Activated CD8-positive, alpha-beta T cell treated with anti-CD3 and anti-CD28 coated beads for 36 hours (primary cell): ENCODE measurements at places on chromosomes 3 and 15. TPM values are rescaled to one million over a fixed set of nuclear protein-coding genes. Genes with fewer than 3 reads are reported as not detected.

DNA sequence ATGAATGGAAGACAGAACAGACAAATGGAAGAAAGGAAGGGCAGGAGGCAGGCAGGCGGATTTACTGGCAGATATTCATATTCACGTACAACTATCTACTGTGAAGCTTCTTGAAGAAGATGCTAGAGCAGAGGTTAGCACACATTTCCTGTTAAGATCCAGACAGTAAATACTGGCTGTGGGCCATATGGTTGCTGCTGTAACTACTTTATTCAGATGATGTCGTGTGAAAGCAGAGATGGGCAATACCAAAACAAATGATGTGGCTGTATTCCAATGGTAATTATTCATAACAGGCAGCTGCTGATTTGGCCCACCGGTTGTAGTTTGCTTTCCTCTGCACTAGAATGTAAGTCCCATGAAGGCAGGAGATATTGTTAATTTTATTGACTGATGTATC, 115.7 kb upstream of the PRTG start:
- no peaks in the 10 kb centered on the region for H3K27me3 ChIP-seq
- no peaks in the 10 kb centered on the region for H3K4me1 ChIP-seq
- no peak for DNase-seq
- H3K4me3 ChIP-seq = no peak overlapping the region
- peaks cover 8% of the 10 kb centered on the region for H3K36me3 ChIP-seq

DAG1 gene
- total RNA-seq = 14.4 TPM

DNA sequence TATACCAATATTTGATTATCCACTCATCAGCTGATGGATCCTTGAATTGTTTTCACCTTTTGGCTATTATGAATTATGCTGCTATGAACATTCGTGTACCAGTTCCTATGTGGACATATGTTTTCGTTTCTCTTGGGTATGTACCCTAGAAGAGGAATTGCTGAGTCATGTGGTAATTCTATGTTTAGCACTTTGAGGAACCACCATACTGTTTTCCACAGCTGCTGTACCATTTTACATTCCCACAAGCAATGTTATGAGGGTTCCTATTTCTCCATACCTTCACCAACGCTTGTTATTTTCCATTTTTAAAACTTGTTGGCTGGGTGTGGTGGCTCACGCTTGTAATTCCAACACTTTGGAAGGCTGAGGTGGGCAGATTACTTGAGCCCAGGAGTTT, 62.9 kb downstream of the RPLP1 start:
- no peak for DNase-seq
- H3K27ac ChIP-seq = no peak overlapping the region
- peaks cover 19% of the 10 kb centered on the region for H3K27me3 ChIP-seq
- no peaks in the 10 kb centered on the region for H3K36me3 ChIP-seq

GRCh38 chr3:140726066-140726465, 48.2 kb downstream of the TRIM42 start:
- H3K4me3 ChIP-seq = no peak overlapping the region
- no peak overlapping the region for H3K27ac ChIP-seq
- H3K27me3 ChIP-seq = no peaks in the 10 kb centered on the region
- DNase-seq = no peak
- no peaks in the 10 kb centered on the region for H3K4me1 ChIP-seq

A4GNT gene
- not detected for total RNA-seq

GRCh38 chr3:136651581-136651980, 100.6 kb downstream of the STAG1 start:
- DNase-seq = no peak
- no peaks in the 10 kb centered on the region for H3K27me3 ChIP-seq
- H3K36me3 ChIP-seq = peaks cover 29% of the 10 kb centered on the region
- no peak overlapping the region for H3K4me3 ChIP-seq
- H3K4me1 ChIP-seq = peaks cover 25% of the 10 kb centered on the region

DNA sequence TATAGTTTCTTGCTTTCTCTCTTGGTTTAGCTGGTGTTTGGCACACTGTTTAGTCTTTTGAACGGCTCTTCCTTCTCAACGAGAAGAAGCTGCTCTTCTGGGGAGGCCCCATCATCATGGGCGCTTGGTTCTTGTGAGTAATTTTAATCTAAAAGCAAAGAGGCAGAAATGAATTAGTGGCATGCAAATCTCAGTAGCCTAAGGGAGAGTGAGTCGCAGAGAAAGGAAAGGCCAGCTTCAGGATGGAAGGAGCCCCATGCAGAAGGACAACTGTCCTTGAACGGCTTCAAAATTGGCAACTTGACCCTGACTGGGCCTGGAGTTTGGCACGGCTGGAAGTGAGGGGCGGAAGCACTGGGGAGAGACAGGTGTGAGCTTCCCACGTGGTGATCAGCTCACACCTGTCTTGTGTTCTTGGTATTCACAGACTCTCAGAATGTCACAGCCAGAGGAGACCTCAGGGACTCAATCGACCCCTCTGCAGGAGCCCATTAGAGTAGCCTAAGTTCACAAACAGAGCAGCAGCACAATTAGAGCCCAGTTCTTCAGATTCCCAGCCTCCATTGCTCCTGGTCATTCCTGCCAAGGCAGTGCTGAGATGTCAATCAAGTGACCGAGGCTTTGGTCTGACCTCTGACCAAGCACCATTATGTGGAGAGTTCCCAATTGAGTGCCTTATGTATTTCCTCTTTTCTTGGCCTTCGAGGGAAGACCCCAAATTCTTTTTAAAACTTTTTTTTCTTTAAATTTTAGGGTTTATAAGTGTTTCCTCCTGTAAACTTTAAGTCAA, 41.3 kb upstream of the ETV5 start:
- DNase-seq = no peak
- H3K27ac ChIP-seq = no peak overlapping the region
- no peak overlapping the region for H3K4me3 ChIP-seq
- H3K4me1 ChIP-seq = peaks cover 10% of the 10 kb centered on the region
- peaks cover 33% of the 10 kb centered on the region for H3K27me3 ChIP-seq
- H3K36me3 ChIP-seq = no peaks in the 10 kb centered on the region

ISLR gene
- total RNA-seq = not detected

- no peaks in the 10 kb centered on the region for H3K36me3 ChIP-seq
- H3K4me1 ChIP-seq = no peaks in the 10 kb centered on the region
- H3K27me3 ChIP-seq = no peaks in the 10 kb centered on the region
- no peak overlapping the region for H3K4me3 ChIP-seq
These were observed 154.3 kb downstream of the GOLIM4 start for GRCh38 chr3:167941234-167941995.

- H3K36me3 ChIP-seq = no peaks in the 10 kb centered on the region
- no peak overlapping the region for H3K27ac ChIP-seq
- peak; percentile 18 for DNase-seq
- H3K4me1 ChIP-seq = no peaks in the 10 kb centered on the region
- H3K27me3 ChIP-seq = no peaks in the 10 kb centered on the region
- H3K4me3 ChIP-seq = no peak overlapping the region
These were observed 67.3 kb downstream of the MORC1 start for GRCh38 chr3:109050591-109051167.

DNA sequence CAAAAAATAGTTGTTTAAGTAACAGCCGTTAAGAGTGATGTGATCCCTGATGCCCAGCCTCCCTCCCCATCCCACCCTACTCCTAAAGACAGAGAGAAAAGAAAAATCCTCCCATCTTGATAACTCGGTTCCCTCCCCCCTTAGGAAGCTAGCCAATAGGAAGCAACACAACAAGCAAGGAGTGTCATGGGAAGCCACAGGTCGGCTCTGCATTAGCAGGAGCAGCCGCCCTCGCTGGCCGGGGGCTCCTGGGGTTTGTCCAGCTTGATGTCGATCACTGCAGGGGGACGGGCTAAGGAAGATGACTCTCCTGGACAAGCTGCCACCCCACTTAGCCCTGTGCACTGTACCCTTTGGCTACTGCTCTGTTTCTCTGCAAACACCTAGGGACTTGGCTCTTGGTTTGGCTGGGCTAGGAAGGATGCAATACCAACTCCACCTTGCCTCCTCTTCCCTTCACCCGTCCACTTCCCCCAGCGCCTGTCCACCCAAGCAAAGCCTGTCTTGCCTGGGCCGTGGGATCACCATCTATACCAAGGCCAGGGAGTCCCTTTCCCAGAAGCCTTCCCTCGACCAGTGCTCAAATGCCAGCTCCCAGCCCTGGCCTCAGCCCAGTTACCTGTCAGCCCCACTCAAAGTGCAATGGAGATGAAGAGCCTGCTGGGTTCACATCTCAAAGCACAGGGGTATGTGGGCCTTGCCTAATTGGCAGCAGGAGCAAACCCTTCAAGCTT, 23.1 kb downstream of the SRPRB start:
- H3K4me3 ChIP-seq = no peak overlapping the region

CCR5 gene
- 2.2 TPM for total RNA-seq

GRCh38 chr3:45442679-45443253, 54.4 kb downstream of the LARS2 start:
- no peaks in the 10 kb centered on the region for H3K4me1 ChIP-seq
- no peak overlapping the region for H3K4me3 ChIP-seq
- no peak for DNase-seq
- H3K27ac ChIP-seq = no peak overlapping the region

DNA sequence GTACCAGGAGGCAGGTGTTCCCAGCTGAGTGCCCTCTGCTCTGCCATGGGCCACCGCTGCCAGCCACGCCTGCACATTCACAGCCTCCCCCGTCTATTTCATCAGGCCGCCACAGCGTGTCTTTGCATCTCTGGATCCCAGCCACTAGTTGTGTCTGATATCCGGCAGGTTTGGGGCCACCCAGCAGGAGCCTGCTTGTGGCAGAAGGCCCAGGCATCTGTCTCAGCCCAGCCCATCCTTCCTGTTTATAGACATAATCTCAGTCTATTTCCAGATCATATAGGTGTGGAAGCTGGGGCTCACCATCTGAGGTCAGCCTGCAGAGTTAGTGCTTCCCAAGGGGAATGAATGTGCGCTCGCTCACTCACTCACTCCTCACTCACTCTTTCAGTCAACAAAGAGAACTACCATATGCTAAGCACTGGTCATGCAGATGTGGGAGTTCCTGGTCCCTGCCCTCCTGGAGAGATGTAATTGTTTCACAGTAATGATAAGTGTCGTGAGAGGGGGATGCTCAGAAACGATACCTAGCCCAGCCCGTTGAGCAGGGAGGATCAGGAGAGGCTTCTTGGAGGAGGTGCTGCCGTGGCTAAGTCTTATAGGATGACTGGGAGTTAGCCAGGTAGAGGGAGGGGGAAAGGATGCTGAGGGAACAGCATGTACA, 60.6 kb downstream of the FGD5 start:
- H3K4me1 ChIP-seq = peaks cover 34% of the 10 kb centered on the region
- no peaks in the 10 kb centered on the region for H3K27me3 ChIP-seq
- peak; percentile 47 for DNase-seq
- H3K4me3 ChIP-seq = no peak overlapping the region
- peak overlapping the region; percentile 1 for H3K27ac ChIP-seq

DNA sequence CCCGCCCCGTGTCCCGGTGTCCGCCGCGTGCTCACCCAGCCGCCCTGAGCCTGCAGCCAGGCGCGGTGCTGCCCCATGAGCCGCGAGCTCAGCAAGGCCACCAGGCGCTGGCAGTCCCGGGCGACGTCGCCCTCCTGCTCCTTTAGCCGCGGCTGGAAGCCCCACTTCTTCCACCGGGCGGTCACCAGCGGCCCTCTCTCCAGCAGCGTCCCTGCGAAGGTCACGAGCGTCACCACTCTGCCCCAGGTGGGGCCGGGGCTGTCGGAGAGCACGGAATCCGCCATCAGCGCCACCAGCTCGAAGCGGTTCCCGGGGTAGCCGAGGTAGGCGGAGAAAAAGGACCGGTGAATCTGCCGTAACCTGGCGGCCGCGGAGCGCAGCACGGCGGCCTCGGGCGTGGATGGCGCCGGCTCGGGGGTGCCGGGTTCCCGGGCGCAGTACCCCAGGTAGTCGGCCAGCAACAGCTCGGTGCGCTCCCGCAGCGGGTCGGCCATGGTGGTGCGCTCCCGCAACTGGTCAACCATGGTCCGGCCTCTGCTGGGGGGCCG, 298 bp downstream of the BCL2L10 start:
- DNase-seq = peak; percentile 54
- peaks cover 29% of the 10 kb centered on the region for H3K27me3 ChIP-seq
- H3K4me1 ChIP-seq = peaks cover 7% of the 10 kb centered on the region
- peak overlapping the region; percentile 64 for H3K4me3 ChIP-seq
- no peaks in the 10 kb centered on the region for H3K36me3 ChIP-seq

DNA sequence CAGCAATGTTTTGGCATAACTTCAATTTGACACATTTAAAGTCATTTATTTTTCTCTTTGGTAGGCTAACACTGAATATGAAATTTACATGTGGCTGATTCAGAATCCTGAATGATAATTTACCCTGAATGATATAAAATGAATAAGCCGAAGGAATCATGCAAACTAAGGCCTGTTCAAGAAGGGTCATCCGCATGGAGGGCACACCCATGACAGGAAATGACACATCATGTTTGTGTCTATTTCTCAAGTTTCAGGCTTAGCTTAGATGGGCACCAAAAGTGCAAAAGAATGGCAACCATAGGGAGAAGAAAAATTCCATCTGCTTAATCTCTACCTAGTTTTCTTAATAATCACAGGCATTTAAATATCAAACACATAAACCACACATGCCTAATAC, 141.5 kb downstream of the DUT start:
- no peaks in the 10 kb centered on the region for H3K36me3 ChIP-seq
- H3K4me3 ChIP-seq = no peak overlapping the region
- H3K27me3 ChIP-seq = peaks cover 1% of the 10 kb centered on the region
- no peaks in the 10 kb centered on the region for H3K4me1 ChIP-seq
- DNase-seq = no peak

GOLGA8S gene
- 0.13 TPM for total RNA-seq

RBPMS2 gene
- total RNA-seq = not detected

PTX3 gene
- 0.27 TPM for total RNA-seq

GRCh38 chr3:46492890-46493547, 4.8 kb upstream of the RTP3 start:
- no peaks in the 10 kb centered on the region for H3K36me3 ChIP-seq
- H3K27me3 ChIP-seq = no peaks in the 10 kb centered on the region
- no peak overlapping the region for H3K27ac ChIP-seq
- DNase-seq = no peak
- peaks cover 8% of the 10 kb centered on the region for H3K4me1 ChIP-seq
- no peak overlapping the region for H3K4me3 ChIP-seq

ALAS1 gene
- 54.6 TPM for total RNA-seq

CX3CR1 gene
- 0.88 TPM for total RNA-seq

BTD gene
- total RNA-seq = 4.0 TPM

GRCh38 chr15:87609474-87609873, 647.1 kb downstream of the NTRK3 start:
- no peaks in the 10 kb centered on the region for H3K36me3 ChIP-seq
- peaks cover 3% of the 10 kb centered on the region for H3K27me3 ChIP-seq
- DNase-seq = no peak
- no peak overlapping the region for H3K4me3 ChIP-seq

DNA sequence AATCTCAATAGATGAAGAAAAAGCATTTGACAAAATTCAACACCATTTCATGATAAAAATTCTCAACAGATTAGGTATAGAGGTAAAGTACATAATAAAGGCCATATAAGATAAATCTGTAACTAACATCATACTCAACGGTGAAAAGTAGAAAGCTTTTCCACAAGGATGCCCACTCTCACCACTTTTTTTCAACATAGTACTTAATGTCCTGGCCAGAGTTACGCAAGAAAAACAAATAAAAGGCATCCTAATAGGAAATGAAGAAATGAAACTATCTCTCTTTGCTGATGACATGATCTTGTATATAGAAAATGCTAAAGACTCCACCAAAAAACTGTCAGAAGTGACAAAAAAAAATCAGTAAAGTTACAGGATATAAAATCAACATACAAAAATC, 33.0 kb downstream of the THBS1 start:
- H3K27me3 ChIP-seq = no peaks in the 10 kb centered on the region
- no peaks in the 10 kb centered on the region for H3K4me1 ChIP-seq
- no peak overlapping the region for H3K27ac ChIP-seq
- no peak overlapping the region for H3K4me3 ChIP-seq
- peaks cover 11% of the 10 kb centered on the region for H3K36me3 ChIP-seq
